COR-L47 (cell line): ENCODE measurements at places on chromosomes 1 and 21.

DNA sequence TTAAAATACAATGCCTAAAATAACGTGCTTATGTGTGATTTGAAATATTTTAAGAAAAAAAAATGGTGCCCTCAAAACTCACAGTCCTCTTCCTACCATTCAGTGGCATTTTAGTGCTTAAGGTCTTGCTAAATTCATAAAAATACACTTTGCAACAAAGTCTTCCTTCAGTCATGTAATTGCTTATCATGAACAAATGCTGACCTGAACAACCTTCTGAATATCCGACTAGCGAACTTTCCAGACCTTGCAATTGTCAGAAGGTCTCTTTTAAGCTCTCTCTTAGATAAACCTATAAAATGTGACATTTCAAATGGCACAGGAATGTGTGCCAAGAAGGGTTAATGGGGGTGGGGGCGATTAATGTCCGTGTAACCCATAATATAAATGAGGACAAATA lies 858 bp downstream of the BRINP3 start:
- no peak for DNase-seq

- no peak for DNase-seq
Measured at GRCh38 chr1:21272540-21272939, 17.7 kb downstream of the ECE1 start.

- no peak for DNase-seq
Measured at GRCh38 chr1:167137332-167137781, 43.5 kb downstream of the STYXL2 start.

DNA sequence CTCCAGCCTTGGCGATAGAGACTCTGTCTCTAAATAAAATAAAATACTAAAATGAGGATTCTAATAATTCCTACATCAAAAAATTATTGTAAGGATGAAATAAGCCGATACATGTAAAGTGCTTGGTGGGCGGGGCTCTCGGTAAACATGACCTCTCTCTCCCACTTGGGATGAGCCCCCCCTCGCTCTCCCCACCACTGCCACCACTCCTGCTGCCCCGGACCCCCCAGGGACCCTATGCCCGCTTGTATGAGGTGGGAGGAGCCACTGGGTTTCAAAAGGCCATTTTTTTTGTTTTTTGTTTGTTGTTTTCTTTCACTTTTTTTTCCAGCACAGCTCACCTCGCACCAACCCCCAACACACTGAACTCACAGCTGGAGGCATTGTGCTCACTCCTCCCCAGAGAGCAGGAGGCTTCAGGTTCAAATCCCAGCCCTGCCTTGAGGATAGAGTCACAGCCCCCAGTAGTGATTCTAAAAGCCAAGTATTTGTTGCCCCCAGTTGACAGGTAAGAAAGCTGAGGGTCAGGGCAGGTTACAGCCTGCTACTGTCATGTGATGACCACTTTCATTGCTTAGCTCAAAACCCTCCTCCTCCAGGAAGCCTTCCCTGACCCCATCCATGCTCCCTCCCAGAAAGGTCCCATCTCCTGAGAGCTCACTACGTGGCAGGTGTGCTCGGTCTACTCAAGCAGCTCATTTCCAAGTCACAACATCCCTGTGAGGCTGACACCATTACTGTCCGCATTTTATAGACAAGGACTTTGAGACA lies 4.2 kb downstream of the SDC3 start:
- no peak for DNase-seq

- DNase-seq: no peak
Measured at GRCh38 chr1:118210723-118211110, 25.7 kb upstream of the SPAG17 start.

GRCh38 chr1:200673952-200674823 lies 4.5 kb upstream of the DDX59 start:
- no peak for DNase-seq

DNA sequence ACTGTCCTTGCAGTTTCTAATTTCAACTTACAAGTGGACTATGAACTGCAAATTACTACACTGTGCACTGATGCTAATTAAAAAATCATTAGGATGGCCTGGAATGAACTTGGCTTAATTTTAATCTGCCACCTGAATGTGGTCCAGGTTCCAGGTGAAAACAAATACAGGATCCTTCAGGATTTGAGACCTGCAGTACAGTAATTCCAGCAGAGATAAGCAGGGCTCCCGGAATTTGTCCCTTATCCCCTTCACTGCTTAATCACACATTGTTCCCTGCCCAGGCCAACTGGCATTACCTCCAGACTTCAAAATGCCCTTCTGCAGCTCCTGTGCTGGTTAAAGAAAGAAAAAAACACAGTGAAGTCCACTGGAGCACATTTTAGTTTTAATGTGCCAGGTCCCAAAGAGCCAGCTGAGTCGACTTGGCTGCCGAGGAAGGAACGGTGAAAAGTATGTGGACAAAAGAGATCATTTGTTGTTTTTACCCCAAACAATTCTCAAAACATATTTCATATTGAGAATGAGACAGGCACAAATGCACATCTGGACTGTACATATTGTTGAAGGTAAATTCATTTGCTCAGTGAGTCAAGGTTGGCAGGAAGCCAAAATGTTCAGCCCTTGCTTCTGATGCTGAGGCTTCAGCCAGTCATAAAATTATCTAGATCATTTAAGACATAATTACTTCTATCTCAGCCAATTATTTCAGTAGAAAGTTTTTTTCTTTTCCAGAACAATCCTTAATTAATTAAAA lies 28.3 kb downstream of the DEGS1 start:
- peak; percentile 80 for DNase-seq
